ENCODE measurements at places on chromosomes 6 and 20.

DNA sequence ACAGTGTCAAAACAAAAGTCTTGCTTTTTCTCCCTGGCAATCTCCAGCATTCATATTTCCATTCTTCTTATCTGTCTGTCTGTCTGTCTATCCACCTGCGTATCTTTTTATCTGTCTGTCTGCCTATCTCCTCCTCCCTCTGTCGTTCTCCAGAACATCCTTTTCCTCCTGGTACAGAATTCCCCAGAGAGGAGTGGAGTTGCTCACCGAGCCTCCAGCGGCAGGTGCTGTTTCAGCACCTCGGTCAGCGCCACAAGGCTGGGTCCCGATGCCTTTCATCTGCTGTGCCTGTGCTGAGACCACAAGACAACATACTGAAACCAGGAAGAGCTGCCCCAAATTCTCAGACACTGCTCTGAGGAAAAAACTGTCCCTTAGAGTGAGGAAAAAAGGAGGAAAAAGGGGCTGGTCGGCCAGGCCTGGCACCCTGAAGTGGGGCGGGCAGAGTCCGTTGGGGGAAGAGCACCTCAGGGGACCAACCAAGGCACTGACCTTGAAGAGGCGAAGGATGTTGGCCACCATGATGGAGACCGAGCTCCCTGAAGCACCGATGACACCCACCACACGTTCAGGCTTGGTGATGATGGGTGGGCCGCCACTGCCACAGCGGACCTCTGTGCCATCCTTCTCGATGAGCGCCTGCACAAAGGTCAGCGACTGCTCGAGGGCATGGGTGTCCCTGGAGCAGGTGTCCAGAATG, 13.3 kb downstream of the GRM4 start:
- DNase-seq = peak; percentile 21

DNA sequence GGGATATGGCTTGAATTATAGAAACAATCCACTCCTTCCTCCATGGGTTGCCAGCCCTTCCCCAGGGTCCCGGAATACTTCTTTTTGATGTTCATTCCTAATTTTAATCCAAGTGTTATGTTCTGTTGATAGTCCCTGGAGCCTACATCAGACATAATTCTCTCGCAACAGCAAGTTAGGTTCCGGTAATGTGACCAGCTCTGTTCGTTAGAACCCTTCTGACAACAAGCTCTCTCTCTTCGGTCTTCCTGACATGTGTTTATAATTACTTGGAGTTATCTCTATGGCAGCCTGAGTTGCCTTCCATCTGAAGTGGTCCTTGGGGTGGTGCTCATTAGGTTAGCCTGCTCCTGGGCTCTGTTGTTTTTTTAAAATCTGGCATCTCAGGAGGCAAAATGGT, 506.9 kb upstream of the JARID2 start:
- DNase-seq = no peak

GRCh38 chr6:116424001-116424400, 37.2 kb upstream of the CALHM6 start:
- peak; percentile 17 for DNase-seq

GRCh38 chr20:41306061-41306727, 11.3 kb downstream of the ZHX3 start:
- DNase-seq = no peak

All from A549 (cell line).